ENCODE measurements at places on chromosomes 16 and 17. TPM values are rescaled to one million over a fixed set of nuclear protein-coding genes. Genes with fewer than 3 reads are reported as not detected.

GRCh38 chr17:31869031-31869430, 10.0 kb upstream of the COPRS start:
- no peak for DNase-seq
- no peaks in the 10 kb centered on the region for H3K27me3 ChIP-seq
- H3K4me1 ChIP-seq: no peaks in the 10 kb centered on the region
- no peak overlapping the region for H3K4me3 ChIP-seq
- H3K36me3 ChIP-seq: peaks cover 90% of the 10 kb centered on the region

KRT31 gene
- total RNA-seq: not detected

METRN gene
- 32.2 TPM for total RNA-seq

DNA sequence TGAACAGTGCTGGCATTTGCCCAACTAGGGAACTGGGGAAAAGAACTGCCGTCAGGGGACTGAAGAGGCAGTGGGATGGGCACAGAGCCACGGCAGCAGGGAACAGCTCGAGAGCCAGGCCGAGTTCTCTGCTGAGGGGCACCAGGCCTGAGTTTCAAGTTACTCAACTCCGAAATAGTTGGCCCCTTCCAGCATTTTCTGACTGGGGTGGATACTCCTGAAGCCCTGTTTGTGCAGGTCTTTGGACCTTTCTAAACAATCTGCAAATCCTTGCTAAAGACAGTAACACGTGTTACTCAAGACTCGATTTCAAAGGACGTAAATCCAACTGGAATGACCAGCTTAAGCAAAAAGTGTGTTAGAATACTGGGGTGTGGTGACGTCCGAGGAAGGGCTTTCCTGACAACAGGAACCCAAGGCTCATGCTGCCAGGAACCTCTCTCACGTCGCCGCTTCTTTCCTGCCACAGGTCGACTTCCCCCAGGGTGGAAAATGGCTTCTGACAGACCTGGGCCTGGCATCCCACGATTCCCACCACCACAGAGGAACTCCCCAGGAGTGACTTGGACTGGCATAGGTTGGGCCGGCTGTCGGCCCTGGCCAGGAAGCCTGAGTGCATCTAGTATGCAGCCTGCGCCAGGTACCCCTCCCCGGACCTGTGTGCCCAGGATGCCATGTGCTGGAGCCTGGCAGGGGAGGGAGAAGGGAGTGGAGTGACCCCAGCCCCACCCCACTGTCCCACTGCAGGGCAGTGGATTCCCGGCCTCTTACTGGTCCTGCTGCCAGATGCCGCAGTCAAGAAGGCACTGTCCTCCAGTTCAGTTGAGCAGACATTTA, 71.9 kb downstream of the N4BP1 start:
- no peak overlapping the region for H3K4me3 ChIP-seq
- H3K27ac ChIP-seq: peak overlapping the region; percentile 85
- H3K27me3 ChIP-seq: no peaks in the 10 kb centered on the region
- DNase-seq: peak; percentile 89
- H3K36me3 ChIP-seq: no peaks in the 10 kb centered on the region

EMC8 gene
- 42.0 TPM for total RNA-seq

- no peak overlapping the region for H3K4me3 ChIP-seq
- no peak overlapping the region for H3K27ac ChIP-seq
- peaks cover 24% of the 10 kb centered on the region for H3K4me1 ChIP-seq
- H3K36me3 ChIP-seq: peaks cover 11% of the 10 kb centered on the region
- no peak for DNase-seq
These were observed 11.2 kb downstream of the TFAP4 start for GRCh38 chr16:4261557-4262172.

GRCh38 chr17:28724500-28725165, 1.4 kb downstream of the TLCD1 start:
- H3K4me1 ChIP-seq: peaks cover 48% of the 10 kb centered on the region
- H3K27ac ChIP-seq: no peak overlapping the region
- DNase-seq: no peak
- no peak overlapping the region for H3K4me3 ChIP-seq
- no peaks in the 10 kb centered on the region for H3K27me3 ChIP-seq

- no peak overlapping the region for H3K4me3 ChIP-seq
- H3K27ac ChIP-seq: peak overlapping the region; percentile 45
- no peaks in the 10 kb centered on the region for H3K36me3 ChIP-seq
- no peak for DNase-seq
These were observed 165.1 kb downstream of the CHD9 start for GRCh38 chr16:53219795-53220454.

DNA sequence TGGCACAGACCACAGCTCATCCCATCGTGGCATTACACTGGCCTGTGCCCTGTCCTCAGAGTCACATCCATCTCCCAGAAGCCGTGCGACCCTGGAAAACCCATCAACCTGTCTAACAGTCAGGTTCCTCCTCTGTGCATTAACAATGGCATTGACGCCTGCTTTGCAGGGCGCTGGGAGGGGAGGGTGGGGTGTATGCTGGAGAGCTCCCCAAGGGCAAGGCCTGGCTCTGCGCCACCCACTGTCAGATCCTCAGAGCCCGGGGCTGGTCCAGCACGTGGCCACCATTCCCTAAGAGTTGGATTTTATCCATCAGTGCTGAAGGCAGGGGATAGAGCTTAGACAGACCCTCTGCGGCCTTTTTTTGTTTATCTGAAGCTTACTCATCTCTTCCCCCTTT, 28.7 kb downstream of the NOS2 start:
- H3K4me3 ChIP-seq: no peak overlapping the region
- no peaks in the 10 kb centered on the region for H3K4me1 ChIP-seq
- no peak overlapping the region for H3K27ac ChIP-seq
- no peaks in the 10 kb centered on the region for H3K27me3 ChIP-seq
- no peak for DNase-seq

KRTAP4-4 gene
- total RNA-seq: not detected

GRCh38 chr17:47281216-47281615, 27.6 kb downstream of the ITGB3 start:
- H3K27ac ChIP-seq: peak overlapping the region; percentile 85
- no peaks in the 10 kb centered on the region for H3K27me3 ChIP-seq
- H3K36me3 ChIP-seq: no peaks in the 10 kb centered on the region
- peaks cover 52% of the 10 kb centered on the region for H3K4me1 ChIP-seq
- no peak overlapping the region for H3K4me3 ChIP-seq

DNA sequence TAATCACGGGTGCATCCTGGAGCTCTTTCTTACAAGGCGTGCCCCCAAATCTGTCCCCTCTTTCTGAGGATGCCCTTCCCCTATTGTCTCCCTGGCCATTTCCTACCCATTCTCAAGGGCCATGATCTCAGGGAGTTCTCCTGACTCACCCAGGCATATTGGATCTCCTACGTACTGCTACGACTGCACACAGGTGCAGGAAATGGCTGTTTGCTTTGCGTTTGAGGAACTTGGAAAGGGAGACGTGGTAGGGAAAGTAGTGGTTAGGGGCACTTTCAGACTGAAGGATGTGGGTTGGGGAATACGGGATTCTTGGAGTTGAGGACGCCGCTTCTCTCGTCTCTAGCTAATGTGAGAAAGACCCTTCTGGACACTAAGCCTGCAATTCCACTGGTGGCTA, 18.7 kb upstream of the MEOX1 start:
- H3K4me1 ChIP-seq: peaks cover 21% of the 10 kb centered on the region
- DNase-seq: no peak
- no peaks in the 10 kb centered on the region for H3K36me3 ChIP-seq
- no peak overlapping the region for H3K4me3 ChIP-seq
- no peak overlapping the region for H3K27ac ChIP-seq
- H3K27me3 ChIP-seq: no peaks in the 10 kb centered on the region

DNA sequence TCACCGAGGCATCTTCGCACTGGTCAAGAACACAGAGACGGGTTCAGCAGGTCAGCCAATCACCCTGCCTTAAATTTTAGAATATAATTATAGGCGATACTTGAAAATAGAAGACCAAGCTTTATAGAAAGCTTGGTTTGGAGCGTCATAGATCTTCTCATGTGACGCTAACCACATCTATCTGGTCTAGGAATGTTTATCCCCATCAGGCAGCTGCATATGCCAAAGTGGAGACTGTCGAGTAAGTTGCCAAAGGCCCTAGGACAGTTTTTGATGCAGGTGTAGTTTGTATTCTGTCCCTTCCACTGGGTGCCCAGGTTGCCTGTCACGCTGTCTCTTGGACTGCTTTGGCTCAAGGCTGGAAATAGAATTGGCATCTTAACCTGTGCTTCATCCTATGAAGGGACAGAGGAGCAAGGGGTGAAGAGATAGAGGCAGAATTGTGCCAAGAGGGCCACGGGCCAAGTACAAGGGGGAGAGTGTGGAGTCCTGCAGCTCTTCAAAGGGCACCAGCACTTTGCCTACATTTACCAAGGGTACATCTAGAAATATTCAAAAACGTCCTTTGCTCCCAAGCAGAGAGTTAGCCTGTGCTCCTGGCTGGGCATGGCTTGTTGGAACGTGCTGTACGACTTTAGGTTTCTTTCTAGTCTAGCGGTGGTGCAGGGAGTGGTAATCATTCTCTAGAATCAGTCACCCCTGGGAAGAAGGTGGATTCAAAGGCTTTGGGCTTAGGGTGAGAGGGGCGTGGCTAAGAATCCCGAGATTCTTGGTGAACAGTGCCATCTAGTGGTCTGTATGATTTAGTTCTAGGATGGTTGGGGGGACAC, 5.3 kb upstream of the WIPI1 start:
- H3K4me3 ChIP-seq: no peak overlapping the region
- H3K27ac ChIP-seq: no peak overlapping the region
- H3K27me3 ChIP-seq: no peaks in the 10 kb centered on the region

MPP3 gene
- total RNA-seq: 30.2 TPM

Measured in vagina (tissue), 2 donors.